ENCODE measurements at places on chromosomes 12 and 14.

DNA sequence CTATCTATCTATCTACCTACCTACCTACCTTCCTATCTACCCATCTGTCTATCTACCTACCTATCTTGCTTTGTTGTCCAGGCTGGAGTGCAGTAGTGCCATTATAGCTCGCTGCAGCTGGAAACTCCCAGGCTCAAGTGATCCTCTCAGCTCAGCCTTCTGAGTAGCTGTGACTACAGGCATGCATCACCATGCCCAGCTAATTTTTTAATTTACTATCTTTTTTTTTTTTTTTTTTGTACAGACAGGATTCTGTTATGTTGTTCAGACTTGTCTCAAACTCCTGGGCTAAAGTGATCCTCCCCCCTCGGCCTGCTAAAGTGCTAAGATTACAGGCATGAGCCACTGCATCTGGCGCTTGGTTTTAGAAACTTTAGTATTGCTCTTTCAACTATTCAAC is 762.4 kb downstream of the SLC6A15 start:
- no peak for DNase-seq

- DNase-seq, result no peak
Measured at GRCh38 chr12:70560671-70561070, 76.6 kb downstream of the PTPRB start.

DNA sequence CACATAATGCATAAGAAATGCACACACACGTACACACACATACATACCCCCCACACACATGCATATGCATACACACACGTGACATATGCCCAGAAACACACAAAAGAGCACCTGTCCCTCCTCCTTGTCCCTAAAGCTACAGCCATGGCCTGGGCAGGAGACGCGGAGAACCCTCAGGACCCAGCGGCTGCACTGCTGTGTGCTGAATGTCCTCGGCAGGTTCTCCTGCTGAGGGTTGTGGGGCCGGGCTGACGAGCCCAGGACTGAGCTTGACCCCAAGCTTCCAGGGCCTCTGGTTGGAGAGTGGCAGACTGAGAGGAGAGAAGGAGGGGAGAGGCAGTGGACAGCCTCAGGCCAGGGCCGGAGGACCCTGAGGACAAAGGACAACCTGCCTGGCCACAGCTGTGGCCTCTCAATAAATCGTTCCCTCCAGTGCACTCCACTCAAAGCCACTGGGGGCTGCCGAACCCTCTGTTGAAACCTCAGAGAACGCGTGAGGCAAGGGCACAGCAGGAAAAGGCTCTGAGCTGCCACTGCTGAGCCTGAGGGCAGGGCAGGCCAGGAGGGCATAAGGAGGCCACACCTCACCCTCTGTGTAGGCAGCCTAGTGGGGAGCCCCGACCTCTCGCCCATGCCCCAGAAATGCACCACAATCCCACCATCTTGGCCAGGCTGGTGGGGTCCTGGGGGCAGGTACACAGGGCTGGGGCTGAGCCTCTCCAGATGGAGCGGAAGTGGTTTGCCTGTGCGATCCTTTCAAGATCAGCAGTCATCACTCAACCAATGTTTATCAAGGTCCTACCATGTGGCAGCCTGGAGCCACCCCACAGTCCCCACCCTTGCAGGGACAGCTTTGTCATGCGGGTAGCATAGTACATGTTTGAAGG is 3.1 kb downstream of the CACNA2D4 start:
- DNase-seq, result no peak

- DNase-seq, result no peak
Measured at GRCh38 chr12:90622431-90622830, 332.5 kb downstream of the CCER1 start.

GRCh38 chr12:91663310-91663709 is 480.7 kb upstream of the DCN start:
- DNase-seq, result no peak

- DNase-seq, result no peak
Measured at GRCh38 chr12:82688035-82688501, 1.4 kb downstream of the TMTC2 start.

- no peak for DNase-seq
Measured at GRCh38 chr14:70887207-70887681, 20.0 kb upstream of the PCNX1 start.

GRCh38 chr14:88967299-88967698 is 142.8 kb downstream of the TTC8 start:
- DNase-seq, result no peak

- DNase-seq, result peak; percentile 16
Measured at GRCh38 chr14:90093942-90094595, 32.3 kb downstream of the KCNK13 start.

DNA sequence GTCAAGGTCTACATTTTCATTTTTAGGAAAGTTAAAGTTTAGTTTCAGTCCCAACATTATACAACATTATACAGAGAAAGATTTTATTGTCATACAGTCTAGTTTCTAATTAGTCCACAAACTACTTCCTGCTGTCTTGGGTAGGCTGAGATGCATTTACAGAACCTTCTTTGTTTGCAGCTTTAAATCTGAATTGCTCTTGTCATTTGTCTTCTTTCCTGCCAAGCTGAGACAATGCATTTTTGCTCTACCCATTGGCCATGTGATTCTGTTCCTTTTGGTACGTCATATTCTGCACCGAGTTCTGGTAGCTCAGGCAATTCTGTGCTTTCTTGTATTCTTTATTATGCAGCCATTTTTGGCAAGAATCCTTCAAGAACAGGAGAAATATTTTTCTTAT is 228.5 kb downstream of the ATP23 start:
- no peak for DNase-seq

- DNase-seq, result no peak
Measured at GRCh38 chr12:89528434-89528833, 2.6 kb upstream of the POC1B start.

DNA sequence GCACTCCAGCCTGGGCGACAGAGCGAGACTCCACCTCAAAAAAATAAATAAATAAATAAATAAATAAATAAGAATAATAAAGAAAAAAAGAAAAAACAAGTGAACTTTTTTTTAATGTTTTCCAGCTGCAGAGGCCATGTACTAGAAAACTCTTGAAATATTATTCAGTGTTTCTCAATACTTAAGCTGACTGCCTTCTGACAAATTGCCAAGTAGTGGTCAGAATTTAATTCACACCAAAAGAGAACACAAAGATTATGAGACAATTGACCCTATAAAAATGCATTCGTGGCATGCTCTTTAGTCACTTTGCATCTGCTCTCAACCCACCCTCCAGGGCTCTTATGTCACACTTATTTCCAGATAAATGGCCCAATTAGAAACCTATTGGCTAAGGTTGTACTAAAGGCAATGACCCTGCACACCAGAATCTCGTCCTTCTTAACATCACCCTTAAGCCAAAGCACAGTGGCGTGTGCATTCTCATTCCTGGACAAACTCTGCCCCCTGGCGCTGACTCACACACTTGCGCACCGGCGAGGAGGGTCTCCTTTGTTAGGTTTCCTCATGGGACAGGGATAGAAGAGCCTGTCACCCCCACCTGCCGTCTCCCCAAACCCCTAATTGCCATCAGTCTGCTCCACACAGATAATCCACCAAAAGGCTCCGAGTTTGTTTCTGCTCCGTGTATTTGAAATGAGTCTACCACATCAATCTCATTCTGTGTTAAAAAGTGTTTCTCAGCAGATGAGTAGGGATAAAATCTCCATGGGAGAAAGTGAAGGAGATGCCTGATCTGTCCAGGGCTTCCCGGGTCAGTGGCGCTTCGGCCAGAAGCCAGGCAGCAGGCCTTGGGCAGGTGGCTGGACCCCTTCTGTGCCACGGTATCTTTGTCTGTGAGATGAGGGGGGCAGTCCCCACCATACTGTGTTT is 73.1 kb upstream of the CEP83 start:
- peak; percentile 32 for DNase-seq

GRCh38 chr12:41736436-41736835 is 408.2 kb downstream of the GXYLT1 start:
- no peak for DNase-seq

DNA sequence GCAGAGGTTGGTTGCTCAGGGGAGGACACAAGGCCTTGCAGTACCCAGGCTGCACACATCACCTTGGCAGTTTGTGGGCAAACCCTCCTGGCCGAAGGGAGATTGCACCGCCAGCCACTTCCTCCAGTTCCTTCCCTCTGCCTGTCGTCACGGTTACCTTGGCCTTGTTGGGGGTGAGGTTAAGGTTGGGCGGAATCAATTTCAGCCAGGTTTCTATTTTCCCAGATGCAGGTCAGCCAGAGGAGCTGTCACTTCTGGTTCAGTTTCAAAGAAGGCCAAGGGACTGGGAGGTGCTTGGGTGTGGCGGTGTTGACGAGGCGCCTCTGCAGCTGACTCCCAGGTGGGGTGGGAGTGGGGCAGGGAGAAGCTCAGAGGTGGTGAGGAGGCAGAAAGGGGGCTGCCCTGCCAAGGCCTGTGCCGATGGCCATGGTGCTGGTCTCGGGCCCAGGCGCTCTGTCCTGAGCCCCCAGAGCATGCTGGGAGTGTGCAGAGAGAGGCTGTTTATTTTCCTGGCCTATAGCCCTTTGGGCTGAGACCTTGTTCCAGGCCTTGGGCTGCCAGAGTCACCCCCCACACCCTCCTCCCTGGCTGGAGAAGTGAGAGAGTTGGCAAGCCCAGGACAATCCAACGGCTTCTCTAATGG is 31.4 kb downstream of the JDP2 start:
- no peak for DNase-seq

DNA sequence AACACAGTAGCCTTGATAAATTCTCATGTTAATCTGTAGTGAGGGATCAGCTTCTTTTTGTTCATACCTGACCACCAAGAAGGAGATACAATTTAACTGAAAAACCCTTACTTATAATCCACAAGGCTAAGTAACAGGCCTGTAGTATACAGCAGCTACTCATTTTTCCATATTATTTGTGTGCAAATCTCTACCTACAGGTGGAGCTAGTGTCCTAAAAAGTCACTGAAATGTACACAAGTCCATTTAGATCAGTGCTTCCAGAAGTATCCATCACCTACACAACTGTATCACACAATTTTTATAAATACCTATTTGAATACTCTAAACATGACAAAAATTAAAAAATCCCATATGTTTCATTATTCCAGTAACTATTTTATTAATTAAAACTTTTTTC is 173.2 kb downstream of the SLC35F4 start:
- DNase-seq, result no peak

DNA sequence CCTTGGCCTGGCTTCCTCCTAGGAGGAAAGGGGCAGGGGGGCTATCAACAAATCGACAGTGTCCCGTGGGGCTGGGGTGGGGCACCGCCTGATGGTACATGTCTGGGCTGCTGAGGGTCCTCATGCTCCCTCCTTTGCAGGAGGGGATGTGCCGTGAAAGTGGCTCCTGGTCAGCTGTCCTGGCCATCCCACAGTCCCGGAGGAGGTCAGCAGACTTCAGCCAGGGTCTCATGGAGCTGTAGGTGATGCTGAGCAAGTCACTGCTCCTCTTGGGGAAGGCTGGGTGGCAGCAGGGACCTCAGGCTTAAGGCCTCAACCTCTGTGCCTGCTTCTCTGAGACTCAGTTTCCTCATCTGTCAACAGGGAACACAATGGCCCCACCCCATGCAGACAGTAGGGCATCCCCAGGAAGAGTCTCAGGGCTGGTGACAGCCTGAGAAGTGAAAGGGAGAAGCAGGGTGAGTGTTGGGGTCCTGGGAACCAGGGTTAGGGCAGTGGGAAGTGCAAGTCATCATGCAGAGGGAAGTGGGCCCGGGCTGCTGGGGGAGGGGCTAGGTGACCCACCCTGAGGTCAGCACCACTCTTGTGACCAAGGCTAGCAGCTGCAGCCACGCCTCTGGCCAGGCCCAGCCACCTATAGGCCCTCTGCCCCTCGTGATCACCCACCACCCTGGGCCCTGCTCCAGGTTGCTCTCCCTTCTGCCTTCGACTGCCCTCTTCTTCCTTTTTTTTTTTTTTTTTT is 4.4 kb upstream of the TNFAIP2 start:
- DNase-seq, result no peak

DNA sequence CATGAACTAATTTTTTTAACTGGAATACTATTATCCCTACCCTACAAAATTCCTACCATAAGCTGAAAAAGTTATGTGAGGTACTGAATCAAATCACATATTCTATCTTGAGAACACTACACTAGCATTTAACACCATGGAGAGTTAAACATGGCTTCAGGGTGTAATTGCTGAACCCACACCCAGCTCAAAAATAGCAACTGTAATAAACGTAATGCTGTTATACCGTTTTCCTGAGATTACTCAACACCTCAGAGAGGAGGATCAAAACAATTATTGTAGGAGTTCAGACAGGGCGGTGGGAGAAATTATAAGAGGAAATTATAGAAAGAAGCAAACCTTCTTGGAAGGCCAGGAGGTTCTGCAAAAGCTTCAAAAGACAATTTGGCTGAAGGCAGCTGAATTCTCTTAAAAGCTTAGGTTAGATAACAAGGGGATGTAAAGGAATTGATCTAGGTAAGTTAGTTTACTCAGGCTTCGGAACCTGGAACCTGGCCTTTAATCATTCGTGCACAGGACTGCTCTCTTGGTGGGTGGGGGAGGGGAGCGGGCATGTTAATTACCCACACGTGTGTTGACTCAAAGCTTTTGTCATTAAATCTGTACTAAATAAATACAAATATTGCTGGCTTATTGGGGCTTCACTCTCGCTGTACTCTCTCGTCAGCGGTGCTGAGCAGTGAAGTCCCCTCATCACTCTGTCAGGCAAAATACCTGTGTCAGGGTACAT is 12.1 kb upstream of the IPO8 start:
- no peak for DNase-seq

DNA sequence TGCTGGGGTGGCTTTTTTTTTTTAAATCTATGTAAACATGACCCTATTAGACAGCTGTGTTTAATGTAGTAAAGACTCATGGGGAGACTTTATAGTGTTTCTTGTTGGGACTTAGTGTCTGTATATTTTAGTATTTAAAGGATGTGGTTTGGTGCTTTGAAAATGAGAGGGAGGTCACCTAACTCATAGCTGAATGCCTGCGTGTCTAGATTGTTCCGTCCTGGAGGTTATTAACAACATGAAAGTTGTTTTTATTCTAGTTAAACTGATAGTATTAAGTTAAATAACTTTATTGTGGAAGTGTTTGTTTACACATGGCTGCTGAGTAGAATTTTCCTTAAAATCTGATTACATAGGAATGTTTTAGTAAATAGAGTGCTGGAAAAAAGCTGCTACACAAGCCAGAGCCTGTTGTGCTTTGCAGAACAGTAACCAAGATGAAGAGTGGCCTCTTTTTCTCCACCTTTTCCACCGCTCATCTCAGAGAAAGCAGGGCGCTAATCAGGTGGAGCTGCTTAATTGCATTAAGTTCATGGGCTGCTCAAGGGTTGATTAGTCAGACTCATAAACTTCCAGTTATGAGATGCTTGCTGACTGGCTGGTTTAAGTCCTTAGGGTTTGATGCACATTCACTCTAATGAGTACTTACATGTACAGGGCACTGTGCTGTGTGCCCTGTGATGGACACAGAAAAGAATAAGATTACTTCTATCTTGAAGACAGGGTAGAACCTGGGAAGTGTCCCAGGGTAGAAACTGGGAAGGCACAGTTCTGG is 62.7 kb downstream of the FBXO34 start:
- no peak for DNase-seq

- DNase-seq, result no peak
Measured at GRCh38 chr12:28242496-28243309, 52.4 kb downstream of the CCDC91 start.

GRCh38 chr12:9319044-9319841 is 111.0 kb upstream of the PZP start:
- DNase-seq, result no peak
